Activated naive CD4-positive, alpha-beta T cell treated with anti-CD3 and anti-CD28 coated beads for 36 hours (primary cell): ENCODE measurements at places on chromosomes 1 and 21. TPM values are rescaled to one million over a fixed set of nuclear protein-coding genes. Genes with fewer than 3 reads are reported as not detected.

DNA sequence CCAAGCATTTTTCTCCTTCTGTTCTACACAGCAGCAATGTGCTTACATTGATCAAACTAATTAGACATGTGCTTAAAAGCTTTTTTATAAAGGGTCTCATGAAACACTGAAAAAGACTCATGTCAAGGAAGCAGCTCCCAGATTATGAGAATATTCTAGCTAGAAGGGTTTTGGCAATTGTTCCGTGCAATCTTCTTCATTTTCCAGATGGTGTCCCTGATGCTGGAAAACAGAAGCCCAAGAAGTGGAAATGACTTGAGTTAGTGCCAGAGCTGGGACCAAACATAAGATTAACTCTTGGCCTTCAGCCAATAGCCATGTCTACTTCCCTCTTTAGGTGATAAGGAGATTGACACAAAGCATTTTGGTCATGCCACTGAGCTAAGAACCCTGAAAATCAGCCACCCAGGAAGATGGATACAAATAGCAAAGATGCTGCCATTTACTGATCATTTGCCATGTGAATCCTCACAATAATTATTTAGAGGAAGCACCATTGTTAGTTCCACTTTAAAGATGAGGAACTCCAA is 110.8 kb downstream of the MATN1 start:
- no peaks in the 10 kb centered on the region for H3K4me1 ChIP-seq
- peaks cover 9% of the 10 kb centered on the region for H3K27me3 ChIP-seq
- DNase-seq, result no peak

DNA sequence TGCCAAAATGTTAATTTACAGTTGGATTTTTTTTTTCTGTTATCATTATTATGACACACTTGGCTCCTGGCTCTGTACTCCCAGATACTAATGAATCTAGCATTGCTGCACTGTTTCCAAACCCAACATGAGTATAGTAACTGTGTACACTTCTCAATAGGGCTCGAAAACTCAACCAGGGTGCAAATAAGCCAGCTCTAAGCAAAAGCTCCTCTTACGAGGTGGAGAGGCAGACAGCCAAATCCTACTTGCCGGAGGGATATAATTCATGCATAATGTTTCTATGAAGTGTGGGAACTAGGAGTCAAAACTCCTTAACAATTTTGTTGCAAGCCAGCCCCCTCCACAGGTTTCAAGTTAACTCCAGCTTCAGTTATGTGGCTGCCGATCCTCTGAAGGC is 510.4 kb upstream of the ZP4 start:
- H3K36me3 ChIP-seq, result no peaks in the 10 kb centered on the region
- no peak for DNase-seq
- H3K27me3 ChIP-seq, result no peaks in the 10 kb centered on the region
- H3K4me1 ChIP-seq, result no peaks in the 10 kb centered on the region

DNA sequence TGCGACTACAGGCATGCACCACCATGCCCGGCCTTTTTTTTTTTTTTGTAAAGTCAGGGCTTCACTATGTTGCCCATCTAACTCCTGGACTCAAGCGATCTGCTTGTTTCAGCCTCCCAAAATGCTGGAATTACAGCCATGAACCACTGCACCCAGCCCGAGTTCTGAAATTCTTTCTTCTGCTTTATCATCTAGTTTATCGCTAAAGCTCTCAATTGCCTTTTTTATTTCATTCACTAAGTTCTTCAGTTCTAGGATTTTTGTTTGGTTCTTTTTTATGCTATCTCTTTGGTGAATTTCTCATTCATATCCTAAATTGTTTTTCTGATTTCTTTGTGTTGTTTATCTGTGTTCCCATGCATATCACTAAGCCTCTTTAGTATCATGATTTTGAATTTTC is 27.0 kb downstream of the KIAA0319L start:
- H3K27ac ChIP-seq, result no peak overlapping the region
- H3K4me1 ChIP-seq, result peaks cover 12% of the 10 kb centered on the region
- H3K27me3 ChIP-seq, result no peaks in the 10 kb centered on the region
- DNase-seq, result no peak
- no peak overlapping the region for H3K4me3 ChIP-seq

DNA sequence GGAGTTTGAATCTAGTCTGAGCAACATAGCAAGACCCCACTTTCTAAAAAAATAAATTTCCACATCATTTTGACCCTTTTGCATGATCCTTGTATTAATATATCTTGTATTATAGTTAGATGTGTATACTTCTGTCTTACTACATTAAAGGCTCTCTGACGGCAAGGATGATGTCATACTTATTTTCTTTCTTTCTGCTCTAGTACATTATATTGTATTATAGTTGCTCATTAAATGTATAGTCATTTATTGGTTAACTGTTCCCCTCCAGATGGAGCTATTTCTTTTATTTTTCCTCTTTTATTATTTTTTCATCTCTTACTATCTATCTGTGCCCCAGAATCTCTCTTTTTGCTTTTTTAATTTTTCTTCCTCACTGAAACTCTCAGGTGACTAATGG is 15.0 kb upstream of the OLFML2B start:
- no peak for DNase-seq
- H3K4me3 ChIP-seq, result no peak overlapping the region
- peaks cover 11% of the 10 kb centered on the region for H3K4me1 ChIP-seq
- H3K27me3 ChIP-seq, result peaks cover 9% of the 10 kb centered on the region

GRCh38 chr21:36175771-36176565 is 19.3 kb downstream of the DOP1B start:
- no peak overlapping the region for H3K4me3 ChIP-seq
- no peaks in the 10 kb centered on the region for H3K36me3 ChIP-seq
- H3K4me1 ChIP-seq, result peaks cover 10% of the 10 kb centered on the region
- no peaks in the 10 kb centered on the region for H3K27me3 ChIP-seq

DNA sequence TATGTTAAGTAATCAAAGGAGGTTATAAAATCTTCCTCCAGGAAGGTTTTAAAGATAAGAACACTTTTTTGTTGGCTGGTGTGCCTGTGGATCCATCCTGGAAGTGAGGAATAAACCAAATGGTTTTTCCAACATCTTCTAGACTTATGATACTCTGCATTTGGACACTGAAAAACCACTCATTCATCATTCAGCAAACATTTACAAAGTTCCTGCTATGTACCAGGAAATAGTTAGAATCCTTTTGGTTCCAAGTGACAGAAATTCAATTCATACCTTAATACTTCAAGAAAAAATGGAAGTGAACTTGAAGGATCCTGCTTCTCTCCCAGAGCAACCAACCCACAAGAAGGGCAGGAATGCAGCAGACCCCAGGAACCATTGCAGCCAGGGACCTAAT is 39.6 kb upstream of the PIGC start:
- no peak overlapping the region for H3K27ac ChIP-seq
- DNase-seq, result no peak
- H3K27me3 ChIP-seq, result no peaks in the 10 kb centered on the region
- H3K4me1 ChIP-seq, result peaks cover 20% of the 10 kb centered on the region
- H3K4me3 ChIP-seq, result no peak overlapping the region

GRCh38 chr1:59261537-59261936 is 35.4 kb upstream of the FGGY start:
- no peaks in the 10 kb centered on the region for H3K4me1 ChIP-seq
- no peak overlapping the region for H3K27ac ChIP-seq
- no peaks in the 10 kb centered on the region for H3K36me3 ChIP-seq
- DNase-seq, result no peak
- H3K4me3 ChIP-seq, result no peak overlapping the region
- no peaks in the 10 kb centered on the region for H3K27me3 ChIP-seq

DNA sequence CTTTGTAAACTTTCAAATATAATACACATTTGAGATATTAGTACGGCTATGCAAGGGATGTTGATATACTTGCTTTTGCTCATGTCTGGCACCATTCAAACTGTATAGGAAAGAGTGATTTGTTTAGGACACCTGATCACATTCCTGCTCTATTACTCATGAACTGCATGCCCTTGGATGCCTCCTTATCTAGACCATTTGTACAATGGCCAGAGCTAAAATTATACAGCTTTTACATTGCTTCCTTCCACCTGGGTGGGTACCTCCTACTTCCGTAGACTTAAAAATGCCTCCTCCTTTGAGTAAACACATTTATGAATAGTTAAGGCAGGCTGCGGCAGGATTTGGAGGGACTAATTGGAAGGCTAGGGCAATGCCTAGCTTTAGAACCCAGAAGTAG is 85.4 kb upstream of the PBX1 start:
- no peak overlapping the region for H3K4me3 ChIP-seq
- no peak for DNase-seq

GRCh38 chr1:235882816-235883215 is 16.1 kb upstream of the LYST start:
- no peak overlapping the region for H3K27ac ChIP-seq
- peaks cover 39% of the 10 kb centered on the region for H3K4me1 ChIP-seq
- no peaks in the 10 kb centered on the region for H3K27me3 ChIP-seq
- no peak overlapping the region for H3K4me3 ChIP-seq
- DNase-seq, result no peak
- no peaks in the 10 kb centered on the region for H3K36me3 ChIP-seq

- no peaks in the 10 kb centered on the region for H3K4me1 ChIP-seq
- no peaks in the 10 kb centered on the region for H3K36me3 ChIP-seq
- H3K27me3 ChIP-seq, result no peaks in the 10 kb centered on the region
- no peak overlapping the region for H3K4me3 ChIP-seq
Observed at GRCh38 chr1:14242123-14242522, 356.4 kb upstream of the KAZN start.

GRCh38 chr1:30691480-30691879 is 31.9 kb downstream of the MATN1 start:
- DNase-seq, result no peak
- H3K4me3 ChIP-seq, result no peak overlapping the region
- H3K27me3 ChIP-seq, result peaks cover 10% of the 10 kb centered on the region

DNA sequence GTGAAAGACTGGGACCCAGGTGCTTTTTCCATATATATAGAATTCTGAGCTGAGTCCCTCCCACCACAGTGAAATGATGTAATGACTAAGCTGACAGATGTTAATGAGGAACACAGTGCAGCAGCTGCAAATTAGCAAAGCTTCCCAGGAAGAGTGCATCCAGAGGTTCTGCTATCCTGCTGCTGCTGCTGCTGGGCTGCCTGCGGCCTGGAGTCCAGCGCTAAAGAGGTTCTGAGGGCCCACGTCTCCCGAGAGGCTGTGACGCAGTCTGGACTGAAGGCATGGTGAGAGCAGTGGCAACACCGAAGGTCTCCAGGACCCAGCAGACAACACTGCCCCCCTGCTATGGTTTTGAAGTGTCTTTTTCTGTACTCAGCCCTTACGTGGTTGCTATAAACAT is 63.9 kb downstream of the URB2 start:
- no peak overlapping the region for H3K4me3 ChIP-seq
- H3K27me3 ChIP-seq, result peaks cover 19% of the 10 kb centered on the region
- DNase-seq, result no peak
- no peak overlapping the region for H3K27ac ChIP-seq
- H3K36me3 ChIP-seq, result peaks cover 12% of the 10 kb centered on the region

DNA sequence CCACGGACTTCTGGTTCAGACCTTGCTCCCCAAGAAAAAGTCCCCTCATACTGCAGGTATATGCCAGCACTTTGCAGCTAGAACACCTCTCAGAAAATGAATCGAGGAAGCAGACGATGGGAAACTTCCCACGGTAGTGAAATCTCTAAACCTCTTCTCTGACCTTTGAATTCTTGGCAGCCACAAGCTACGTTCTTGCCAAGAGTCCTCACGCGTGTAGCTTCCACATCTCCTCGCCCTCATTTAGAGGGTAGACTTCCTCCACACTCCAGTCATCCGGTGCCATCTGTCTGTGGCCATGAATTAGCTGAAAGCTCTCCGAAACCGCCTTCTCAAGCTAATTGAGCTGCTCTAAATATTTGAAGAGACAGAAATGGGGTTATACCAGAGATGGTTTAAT is 127.8 kb downstream of the RGS7 start:
- H3K27me3 ChIP-seq, result no peaks in the 10 kb centered on the region
- H3K27ac ChIP-seq, result no peak overlapping the region

GRCh38 chr1:26225033-26225831 is 8.8 kb upstream of the CEP85 start:
- no peaks in the 10 kb centered on the region for H3K36me3 ChIP-seq
- H3K4me1 ChIP-seq, result peaks cover 14% of the 10 kb centered on the region
- no peak overlapping the region for H3K27ac ChIP-seq
- H3K4me3 ChIP-seq, result peak overlapping the region; percentile 64
- DNase-seq, result peak; percentile 72
- H3K27me3 ChIP-seq, result peaks cover 18% of the 10 kb centered on the region

GRCh38 chr1:8858112-8858668 is 20.3 kb downstream of the ENO1 start:
- H3K4me3 ChIP-seq, result no peak overlapping the region
- H3K27ac ChIP-seq, result peak overlapping the region; percentile 83
- H3K36me3 ChIP-seq, result peaks cover 43% of the 10 kb centered on the region
- no peak for DNase-seq

DNA sequence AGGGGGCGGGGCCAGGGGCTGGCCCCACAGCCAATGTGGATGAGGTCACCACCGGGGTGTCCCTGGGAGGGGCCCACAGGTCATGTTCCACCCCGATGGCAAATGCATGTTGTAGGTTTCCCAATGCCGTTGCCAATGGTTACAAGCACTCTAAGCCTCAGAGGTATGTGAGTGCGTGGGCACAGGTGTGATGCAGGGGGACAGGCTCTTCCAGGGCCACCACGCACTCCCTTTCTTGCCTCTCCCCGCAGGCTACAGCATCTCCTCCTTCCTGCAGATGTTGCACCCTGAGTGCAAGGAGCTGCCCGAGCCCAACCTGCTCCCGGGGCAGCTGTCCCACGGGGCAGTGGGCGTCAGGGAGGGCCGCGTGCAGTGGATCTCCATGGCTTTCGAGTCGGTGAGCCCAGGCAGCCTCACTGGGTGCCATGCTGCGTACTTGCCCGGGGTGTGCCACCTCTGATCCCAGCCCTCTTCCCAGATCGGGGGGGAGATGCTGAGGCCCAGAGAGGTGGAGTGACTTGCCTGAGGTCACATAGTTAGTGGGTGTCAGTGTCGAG is 52.4 kb downstream of the DISP3 start:
- H3K4me3 ChIP-seq, result no peak overlapping the region
- no peak overlapping the region for H3K27ac ChIP-seq
- no peak for DNase-seq
- H3K36me3 ChIP-seq, result no peaks in the 10 kb centered on the region
- no peaks in the 10 kb centered on the region for H3K27me3 ChIP-seq

- no peaks in the 10 kb centered on the region for H3K4me1 ChIP-seq
- no peaks in the 10 kb centered on the region for H3K36me3 ChIP-seq
- DNase-seq, result no peak
Observed at GRCh38 chr1:54953846-54954245, 26.6 kb upstream of the TMEM61 start.

GRCh38 chr21:44880405-44881197 is 7.1 kb upstream of the PTTG1IP start:
- peaks cover 1% of the 10 kb centered on the region for H3K36me3 ChIP-seq
- H3K27ac ChIP-seq, result peak overlapping the region; percentile 69
- peak; percentile 55 for DNase-seq
- H3K4me3 ChIP-seq, result no peak overlapping the region

Gene C1QB
- total RNA-seq, result not detected

Gene C8A
- not detected for total RNA-seq

Gene IL22RA1
- total RNA-seq, result not detected

Gene FTCD
- total RNA-seq, result not detected

Gene NBPF4
- total RNA-seq, result not detected

Gene CLCNKB
- total RNA-seq, result not detected
